ENCODE measurements at places on chromosomes 12 and 14.

DNA sequence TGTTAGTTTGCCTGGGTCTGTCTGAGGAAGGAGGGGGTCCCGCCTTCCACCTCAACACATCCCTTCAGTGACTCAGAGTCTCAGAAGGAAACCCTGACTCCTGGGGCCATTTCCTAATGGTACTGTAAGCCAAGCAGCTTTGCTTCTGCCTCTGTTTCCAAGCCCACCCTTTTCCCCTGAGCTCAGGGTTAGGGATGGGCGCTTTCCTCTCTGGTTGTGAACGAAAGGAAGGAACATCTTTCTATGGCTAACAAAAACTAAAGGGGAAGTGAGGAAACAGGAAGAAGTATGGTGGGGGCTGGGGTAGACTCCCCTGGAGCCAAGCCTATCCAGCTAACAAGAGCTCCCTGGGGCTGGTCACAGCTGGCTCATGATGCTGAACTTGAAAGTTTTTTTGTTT lies 11.6 kb upstream of the UNC119B start:
- DNase-seq, result no peak

GRCh38 chr12:67721248-67721647 lies 72.7 kb downstream of the DYRK2 start:
- no peak for DNase-seq

GRCh38 chr14:67508956-67509355 lies 20.4 kb upstream of the TMEM229B start:
- DNase-seq, result no peak

DNA sequence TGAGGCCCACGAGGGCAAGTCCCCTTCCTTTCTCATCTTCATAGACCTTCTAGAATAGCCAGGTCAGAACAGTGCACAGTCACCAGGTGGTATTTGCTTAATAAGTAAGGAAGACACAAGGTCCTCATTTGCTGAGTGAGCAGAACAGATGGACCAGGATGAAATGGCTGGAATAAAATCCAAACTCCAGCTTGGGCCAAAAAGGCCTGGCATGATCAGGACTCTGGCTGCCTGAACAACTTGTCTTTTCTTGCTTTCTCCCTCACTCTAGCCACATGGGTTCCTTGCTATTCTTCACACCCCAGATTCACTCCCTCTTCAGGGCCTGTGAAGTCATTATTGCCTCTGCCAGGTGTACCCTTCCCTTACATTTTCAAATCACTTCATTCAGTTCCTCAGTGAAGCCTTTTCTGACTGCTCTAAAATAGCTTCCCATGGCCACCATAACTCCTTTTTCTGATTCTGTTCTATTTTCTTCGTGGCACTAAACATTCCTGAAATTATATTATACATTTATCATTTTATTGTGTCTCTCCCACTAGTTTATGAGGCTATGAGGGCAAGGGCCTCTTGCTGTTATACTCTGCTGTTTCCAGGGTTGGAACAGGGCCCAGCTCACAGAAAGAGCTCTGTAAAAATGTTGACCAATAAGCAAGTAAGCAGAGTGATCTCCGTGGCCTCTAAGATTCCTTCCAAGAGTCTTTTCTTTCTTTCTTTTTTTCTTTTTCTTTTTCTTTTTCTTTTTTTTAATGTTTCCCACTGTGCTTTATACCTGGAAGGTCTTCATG lies 150.8 kb downstream of the TTC8 start:
- DNase-seq, result no peak

GRCh38 chr14:99065551-99065950 lies 206.4 kb downstream of the BCL11B start:
- no peak for DNase-seq

DNA sequence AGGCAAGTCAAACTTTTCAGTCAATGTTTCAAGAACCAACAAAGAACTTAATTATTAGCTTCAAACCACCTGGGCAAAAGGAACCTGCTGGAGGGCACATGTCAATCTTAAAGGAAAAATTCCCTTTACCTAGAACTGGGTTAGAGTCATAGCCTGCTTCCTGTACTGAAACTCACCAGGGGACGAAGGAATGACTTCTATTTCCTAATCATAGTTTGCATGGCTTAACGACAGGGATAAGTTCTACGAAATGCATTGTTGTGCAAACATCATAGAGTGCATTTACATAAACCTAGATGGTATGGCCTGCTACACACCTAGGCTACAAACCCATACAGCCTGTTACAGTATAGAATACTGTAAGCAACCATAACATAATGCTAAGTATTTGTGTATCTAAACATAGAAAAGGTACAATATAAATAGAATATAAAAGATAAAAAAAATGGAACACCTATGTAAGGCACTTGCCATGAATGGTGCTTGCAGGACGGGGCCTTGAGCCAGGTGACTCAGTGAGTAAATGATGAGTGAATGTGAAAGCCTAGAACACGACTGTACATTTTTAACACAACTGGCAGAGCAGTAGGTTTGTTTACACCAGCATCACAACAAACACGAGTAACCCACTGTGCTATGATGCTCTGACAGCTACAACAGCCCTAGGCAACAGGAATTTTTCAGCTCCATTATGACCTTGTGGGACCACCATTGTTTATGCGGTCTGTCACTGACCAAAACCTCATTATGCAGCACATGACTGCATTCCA lies 234.9 kb upstream of the CAND1 start:
- DNase-seq, result no peak

DNA sequence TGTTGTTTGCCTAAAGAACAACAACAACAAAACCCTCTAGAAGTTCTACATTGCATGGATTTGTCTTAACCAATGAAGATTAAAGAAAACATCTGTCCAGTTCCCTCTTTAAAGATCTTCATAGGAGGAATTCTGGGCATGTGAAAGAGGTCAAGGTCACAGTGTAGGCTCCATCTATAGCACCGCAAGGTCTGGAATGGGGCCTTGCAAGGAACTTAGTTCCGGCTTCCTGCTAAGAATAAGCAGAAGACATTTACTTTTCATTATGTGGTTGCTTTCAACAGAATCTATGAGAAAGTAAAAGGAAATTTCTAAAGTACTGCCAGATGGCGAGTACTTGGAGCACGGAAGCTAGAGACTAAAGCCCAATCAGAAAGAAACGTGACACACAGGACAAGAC lies 57.2 kb upstream of the GNPNAT1 start:
- DNase-seq, result no peak

GRCh38 chr14:91396959-91397815 lies 20.4 kb downstream of the CCDC88C start:
- DNase-seq, result peak; percentile 89

DNA sequence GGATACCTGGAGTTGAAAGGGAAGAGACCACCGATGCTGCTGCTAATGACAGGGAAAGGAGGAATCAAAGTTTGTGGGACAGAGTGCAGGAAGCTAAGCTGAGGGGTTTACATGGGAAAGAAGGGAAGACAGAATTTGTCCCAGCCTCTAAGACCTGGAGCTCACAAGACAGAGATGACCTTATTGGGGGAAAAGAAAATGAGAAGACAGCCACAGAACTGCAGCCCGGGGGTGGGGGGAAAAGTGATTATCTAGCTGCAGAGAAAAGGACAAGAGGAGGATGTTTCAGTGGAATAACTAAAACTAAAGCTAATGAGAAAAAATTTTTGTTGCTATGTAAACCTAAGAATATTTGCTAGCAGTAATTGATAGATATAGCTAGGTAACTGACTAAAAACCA lies 30.7 kb downstream of the NDUFA12 start:
- no peak for DNase-seq

DNA sequence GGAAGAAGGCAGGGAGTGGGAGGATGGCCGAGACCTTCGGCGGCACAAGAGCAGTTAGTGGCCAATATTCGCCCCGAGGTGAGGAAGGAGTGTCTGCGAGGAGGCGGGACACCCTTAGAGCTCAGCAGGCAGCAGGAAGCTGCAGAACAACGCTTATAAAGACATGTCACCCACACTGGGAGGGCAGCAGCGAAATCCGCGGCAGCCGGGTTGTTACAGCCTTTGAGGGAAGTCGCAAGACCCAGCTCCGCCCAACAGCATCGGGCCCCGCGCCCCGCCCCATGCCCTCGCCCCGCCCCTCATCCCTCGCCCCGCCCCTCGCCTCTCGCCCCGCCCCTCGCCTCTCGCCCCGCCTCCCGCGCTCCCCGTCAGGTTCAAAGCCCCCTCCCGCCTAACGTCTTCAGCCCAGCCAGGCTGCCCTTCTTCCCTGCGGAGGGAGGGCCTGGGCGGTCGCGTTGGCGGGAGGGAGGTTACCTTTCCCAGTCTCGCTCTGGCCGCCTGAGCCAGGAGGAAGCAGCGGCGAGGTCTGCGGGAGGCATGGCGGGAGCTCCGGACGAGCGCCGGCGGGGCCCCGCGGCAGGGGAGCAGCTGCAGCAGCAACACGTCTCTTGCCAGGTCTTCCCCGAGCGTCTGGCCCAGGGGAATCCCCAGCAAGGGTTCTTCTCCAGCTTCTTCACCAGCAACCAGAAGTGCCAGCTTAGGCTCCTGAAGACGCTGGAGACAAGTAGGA lies at the start of gene ATP23:
Gene ATP23 (plus strand): TSS at position 403 of the 730 bp plus-strand sequence. CDS start 135 bp downstream, at position 538.
- peak; percentile 76 for DNase-seq

DNA sequence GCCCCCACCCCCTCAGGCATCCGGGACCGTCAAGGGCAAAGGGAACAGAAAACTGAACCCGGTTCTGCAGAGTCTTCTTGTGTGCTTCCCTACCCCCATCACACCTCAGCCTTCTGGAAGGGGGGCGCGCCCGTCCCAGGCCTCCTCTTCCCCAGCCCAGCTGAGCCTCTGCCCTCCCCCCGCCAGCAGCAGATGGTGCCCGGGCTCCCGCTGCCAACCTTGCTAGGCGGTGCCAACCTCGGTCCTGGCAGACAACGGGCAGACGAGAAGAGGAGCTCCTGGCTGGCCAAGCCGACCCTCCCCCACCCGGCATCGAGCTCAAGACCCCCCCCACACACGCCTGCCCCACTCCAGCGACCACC lies 8.7 kb downstream of the STAC3 start:
- peak; percentile 72 for DNase-seq

All from NCI-H1105 treated with DMSO at 0.1 percent for 48 hours (cell line).